ENCODE measurements at places on chromosomes 2 and 18.

GRCh38 chr2:138853761-138854160 is 73.6 kb upstream of the NXPH2 start:
- DNase-seq, result no peak

DNA sequence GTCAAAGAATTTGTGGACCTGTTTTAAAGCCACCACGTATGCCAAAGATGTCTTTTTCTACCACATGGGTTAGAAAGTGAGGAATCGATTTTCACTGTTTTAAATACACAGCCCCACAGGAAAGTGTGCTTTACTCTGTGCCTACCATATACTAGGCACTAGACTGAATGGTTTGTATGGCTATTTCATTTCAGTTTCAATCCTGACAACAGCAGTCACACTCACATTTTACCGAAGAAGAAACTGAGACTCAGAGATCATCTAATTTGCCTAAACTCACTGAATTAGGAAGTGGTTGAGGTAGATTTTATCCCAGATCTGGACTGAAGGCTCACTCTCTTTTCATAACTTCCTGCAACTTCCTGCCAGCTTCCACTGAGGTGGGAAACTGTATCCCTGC is 176.4 kb downstream of the ALK start:
- no peak for DNase-seq

GRCh38 chr2:29293830-29294438 is 178.7 kb downstream of the CLIP4 start:
- DNase-seq, result peak; percentile 30

GRCh38 chr2:55420439-55420725 is 726 bp upstream of the CCDC88A start:
- peak; percentile 50 for DNase-seq

DNA sequence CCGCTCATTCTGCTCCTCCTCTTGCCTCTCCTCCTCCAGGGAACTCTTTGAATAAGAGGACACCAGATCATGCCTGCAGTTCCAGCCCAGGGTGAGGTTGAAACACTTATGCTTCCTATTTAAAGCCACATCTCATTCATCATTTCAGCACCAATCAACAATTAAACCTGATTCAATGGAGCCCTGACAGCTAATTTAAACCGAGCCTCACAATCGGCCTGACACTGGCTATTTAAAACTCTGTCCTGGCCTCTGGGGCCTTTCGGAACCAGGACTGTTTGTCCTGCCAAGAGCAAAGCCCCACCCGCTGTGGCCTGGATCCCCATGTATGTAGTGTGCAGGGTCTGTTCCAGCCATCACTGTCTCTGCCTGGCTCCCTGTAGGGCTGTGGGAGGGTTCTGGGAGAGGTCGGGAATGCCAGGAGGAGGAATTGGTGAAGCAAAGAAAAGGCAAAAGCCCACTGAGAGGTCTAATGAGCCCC is 97.4 kb downstream of the MCFD2 start:
- DNase-seq, result no peak

DNA sequence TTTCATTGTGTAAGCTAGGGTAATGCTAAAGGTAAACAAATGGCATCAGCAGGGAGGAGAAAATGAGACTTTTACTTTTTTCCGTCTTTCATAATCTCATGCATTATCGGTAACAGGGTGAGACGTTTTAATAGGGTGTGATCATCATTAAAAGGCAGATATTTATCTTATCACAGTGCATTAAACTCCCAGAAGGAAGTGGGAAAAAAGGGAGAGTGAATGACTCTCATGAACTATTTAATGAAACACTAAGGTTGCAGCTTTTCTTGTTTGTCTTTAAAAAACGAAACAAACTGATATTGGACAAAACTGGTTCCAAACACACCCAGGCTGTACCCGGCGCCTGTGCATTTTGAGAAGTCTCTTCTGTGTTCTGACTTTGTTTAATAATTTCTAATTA is 1936.8 kb upstream of the PIK3C3 start:
- no peak for DNase-seq

DNA sequence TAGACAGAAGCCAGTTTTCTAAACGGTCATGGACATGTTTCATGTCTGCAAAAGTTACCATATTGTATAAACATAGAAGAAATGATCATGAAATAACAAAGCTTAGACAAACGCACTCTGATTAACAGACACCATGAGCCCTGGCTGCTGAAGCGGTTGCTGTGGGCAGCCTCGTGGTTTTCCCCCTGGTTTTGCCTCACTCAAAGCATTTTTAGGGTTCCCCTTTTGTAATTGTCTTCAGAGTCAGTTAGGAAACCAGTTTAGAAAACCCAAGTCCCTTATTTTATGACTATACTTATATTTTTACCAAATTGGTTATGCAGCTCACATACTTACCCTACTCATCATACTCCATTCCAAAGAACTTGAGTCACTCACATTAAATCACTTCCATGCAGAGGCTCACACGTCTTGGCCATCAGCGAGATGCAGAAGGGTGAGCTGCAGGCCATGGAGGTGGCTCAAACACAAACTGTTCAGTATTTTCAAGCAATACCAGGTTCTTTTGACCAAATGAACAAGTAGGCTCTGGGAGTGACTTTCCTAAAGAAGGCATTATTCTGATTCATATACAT is 105.6 kb upstream of the SALL3 start:
- peak; percentile 3 for DNase-seq

DNA sequence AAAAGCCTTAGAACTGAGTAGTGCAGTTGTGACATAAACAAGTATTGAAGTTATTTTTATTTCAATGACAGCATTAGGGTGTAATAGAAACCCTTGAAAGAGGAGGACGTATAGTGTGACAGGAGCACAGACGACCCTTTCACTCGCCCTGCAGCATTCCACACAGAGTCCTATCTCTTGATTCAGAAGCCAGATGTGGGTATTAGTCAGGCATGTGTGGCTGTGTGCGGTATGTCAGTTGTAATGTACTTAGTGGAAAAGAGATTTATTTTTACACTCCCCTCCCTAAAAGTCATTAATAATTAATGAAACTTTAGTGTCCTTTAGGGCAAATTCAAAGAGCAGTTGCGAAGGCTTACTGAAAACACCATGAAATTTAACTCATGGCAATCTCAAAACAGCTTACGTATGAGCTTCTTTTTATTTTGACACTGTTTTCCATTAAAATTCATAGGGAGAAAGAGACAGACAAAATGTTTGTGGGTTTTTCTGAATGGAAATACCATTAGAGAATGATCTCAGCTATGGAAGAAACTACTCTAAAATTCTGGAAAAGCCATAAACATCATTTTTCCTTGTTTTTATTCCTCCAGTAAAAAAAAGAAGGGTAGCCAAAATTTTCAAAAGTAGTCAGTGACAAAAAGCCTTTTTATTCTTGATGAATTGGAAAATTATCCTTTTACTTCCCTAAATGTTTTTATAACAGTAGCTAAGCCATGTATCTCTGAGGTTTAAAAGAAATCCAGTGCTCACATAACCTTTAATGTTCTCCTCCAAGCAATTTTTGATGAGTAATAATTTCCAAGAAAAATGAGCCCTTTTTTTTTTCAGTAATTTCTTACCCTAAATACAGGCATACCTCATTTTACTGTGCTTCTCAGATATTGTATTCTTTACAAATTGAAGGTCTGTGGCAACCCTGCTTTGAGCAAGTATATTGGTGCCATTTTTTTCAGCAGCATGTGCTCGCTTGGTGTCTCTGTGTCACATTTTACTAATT is 84.0 kb upstream of the DSEL start:
- peak; percentile 87 for DNase-seq

DNA sequence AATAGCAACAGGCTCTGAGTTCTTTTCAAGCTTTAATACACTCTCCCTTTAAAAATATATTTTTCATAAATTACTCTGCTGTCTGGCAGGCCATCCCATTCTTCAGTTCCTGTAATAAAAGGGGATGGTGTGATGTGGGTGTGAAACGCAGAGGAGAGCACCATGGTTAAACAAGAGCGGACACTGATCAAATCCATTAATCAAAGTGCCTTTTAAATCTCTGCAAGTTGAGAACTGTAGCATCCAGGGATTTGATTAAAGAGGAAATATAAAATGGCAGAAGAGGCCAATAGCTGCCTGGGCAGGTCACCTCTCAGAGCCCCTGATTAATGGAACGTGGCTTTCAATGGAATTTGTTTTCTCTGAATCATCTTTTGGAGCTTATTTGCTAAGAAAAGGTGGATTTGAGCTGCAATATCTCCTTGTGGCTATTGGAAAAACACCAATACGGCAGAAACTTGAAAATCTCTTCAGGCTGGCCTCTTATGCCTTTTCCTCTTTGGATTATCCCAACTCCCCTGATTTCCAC is 96.9 kb downstream of the ACTR3 start:
- no peak for DNase-seq

DNA sequence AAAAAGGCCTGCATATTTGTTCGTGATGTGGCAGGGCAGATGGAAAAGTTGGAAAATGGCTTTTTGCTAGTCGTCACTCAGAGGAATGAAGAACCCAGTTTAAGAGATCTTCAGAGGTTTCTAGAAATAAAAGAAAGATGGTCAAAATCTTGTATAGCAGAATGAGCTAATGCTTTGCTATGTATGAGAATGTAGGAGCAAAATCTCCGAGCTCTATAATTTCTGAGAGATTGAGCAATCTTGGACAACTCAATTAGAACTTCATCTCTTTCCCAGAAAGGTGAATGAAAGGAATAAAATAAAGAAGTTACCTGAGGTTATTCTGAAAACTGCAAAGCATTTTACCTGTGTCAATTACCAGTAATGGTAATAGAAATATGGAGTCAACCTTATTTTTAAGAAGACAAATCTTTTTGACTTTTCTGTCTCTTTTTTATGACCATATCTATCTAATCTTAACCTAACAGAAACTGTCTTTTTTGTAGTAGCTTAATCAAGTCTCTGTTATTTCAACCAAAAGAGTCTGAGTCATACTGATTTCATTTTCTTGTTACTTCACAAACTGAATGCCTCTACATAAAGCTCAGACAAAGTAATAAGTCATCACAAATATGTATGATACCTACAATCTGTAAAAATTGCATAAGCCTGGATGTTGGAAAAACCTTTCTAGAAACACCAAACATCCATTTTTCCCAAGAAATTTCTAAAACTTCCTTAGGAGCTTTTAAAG is 32.5 kb downstream of the CCDC68 start:
- DNase-seq, result peak; percentile 84

GRCh38 chr18:50679056-50679455 is 119.2 kb downstream of the MAPK4 start:
- no peak for DNase-seq

- peak; percentile 3 for DNase-seq
These were observed 315.5 kb downstream of the RPRM start for GRCh38 chr2:153163055-153163454.

GRCh38 chr2:118842661-118843482 is 4.6 kb downstream of the EN1 start:
- DNase-seq, result no peak

DNA sequence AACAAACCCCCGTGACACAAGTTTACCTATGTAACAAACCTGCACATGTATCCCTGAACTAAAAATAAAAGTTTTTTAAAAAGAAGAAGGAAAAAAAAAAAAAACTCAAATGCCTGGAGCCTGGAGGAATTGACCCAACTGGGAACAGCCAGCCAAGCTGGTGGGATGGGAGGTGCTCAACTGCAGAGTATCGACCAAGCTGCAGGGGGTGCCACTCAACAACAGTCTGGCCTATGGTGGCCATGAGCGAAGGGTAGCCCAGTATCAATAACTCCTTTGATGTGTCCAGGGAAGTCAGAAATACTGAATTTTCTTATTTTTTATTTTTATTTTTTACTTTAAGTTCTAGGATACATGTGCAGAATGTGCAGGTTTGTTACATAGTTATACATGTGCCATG is 310.3 kb upstream of the DLGAP1 start:
- no peak for DNase-seq

GRCh38 chr2:42492691-42493467 is 903 bp downstream of the KCNG3 start:
- DNase-seq, result peak; percentile 21

DNA sequence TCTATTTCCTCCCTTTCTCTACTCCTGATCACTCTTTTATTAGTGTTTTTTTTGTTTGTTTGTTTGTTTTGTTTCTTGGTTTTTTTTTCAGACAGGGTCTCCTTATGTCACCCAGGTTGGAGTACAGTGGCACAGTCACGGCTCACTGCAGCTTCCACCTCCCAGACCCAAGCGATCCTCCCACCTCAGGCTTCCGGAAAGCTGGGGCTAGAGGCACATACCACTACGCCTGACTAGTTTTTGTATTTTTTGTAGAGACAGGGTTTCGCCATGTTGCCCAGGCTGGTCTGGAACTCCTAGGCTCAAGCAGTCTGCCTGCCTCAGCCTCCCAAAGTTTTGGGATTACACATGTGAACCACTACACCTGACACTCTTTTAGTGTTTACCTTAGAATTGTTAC is 122.3 kb downstream of the ATL2 start:
- no peak for DNase-seq

DNA sequence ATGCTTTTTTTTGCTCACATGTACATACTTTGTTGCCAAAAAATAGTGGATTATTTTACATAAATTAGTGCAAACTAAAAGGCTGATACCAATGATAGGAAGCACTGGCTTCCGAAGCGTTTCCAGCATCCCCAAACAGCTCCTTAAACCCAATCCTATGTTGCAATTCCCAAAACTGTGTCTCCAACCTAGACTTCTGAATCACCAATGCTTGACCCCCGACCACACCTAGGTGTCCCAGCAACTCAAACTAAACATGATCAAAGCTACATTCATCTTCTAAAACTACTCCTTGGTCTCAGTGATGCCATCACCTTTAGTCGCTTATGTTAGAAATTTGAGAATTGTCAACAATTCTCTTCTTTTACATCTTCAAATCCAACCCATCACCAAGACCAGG is 13.4 kb downstream of the ATP8B1 start:
- no peak for DNase-seq

GRCh38 chr2:152549423-152549822 is 167.8 kb downstream of the PRPF40A start:
- peak; percentile 31 for DNase-seq

- DNase-seq, result peak; percentile 61
These were observed 84.1 kb downstream of the CTIF start for GRCh38 chr18:48622911-48623431.

GRCh38 chr2:19685731-19686130 is 216.1 kb downstream of the TTC32 start:
- peak; percentile 16 for DNase-seq

- DNase-seq, result no peak
These were observed 27.6 kb downstream of the INPP5D start for GRCh38 chr2:233087713-233088112.

- no peak for DNase-seq
These were observed 602.7 kb downstream of the KCNJ3 start for GRCh38 chr2:155301221-155301620.

GRCh38 chr2:62329797-62330196 is 133.9 kb downstream of the B3GNT2 start:
- no peak for DNase-seq
